Spinal cord (tissue), 10 donors: ENCODE measurements at places on chromosomes 1 and 21.

- DNase-seq = peak; percentile 62
Measured at GRCh38 chr1:15848143-15848928, 829 bp downstream of the SPEN start.

- DNase-seq = peak; percentile 44
Measured at GRCh38 chr1:154773551-154773950, 96.5 kb downstream of the KCNN3 start.

- no peak for DNase-seq
Measured at GRCh38 chr1:5727871-5728643, 264.2 kb downstream of the NPHP4 start.

GRCh38 chr1:194644528-194644927, 1458.1 kb upstream of the B3GALT2 start:
- DNase-seq = no peak

GRCh38 chr1:20479840-20480239, 6.2 kb downstream of the CAMK2N1 start:
- no peak for DNase-seq

DNA sequence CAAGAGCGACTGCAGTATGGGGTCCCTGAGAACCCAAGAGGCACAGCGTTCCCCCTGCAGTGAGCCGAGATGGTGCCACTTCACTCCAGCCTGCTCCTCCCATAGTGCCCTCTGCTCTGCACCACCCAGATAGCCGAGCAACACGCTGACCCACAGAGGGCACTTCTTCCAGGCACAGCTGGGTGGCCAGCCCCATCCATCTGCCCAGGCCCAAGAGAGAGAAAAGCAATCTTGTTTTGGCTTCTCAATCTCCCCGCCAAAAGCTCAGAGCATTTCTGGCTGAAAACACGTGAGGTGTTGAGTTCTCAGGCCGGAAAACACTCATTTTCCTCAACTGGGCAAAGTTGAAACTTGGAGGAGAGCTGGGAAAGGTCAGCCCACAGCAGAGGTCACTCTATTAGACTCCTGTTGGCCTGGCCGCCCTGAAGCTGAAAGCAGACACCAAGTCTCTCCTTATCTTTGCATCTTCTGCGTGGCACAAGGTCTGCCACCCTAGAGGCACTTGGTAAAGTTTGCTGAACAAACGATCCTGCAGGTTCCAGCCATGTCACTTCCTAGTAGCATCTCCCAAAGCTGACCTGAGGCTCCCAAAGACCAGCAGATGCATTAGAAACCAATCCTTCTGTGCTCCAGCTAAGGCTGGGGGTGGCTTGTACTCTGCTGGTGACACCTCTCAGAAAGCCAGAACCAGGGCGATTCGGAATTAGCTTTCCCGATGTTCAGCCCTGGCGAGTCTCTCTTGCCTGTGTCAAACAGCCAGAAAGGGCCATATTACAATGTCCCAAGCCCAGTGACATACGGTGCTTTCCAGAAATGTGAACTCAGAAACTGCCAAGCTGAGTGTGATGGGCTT, 10.9 kb downstream of the CAPN9 start:
- no peak for DNase-seq

DNA sequence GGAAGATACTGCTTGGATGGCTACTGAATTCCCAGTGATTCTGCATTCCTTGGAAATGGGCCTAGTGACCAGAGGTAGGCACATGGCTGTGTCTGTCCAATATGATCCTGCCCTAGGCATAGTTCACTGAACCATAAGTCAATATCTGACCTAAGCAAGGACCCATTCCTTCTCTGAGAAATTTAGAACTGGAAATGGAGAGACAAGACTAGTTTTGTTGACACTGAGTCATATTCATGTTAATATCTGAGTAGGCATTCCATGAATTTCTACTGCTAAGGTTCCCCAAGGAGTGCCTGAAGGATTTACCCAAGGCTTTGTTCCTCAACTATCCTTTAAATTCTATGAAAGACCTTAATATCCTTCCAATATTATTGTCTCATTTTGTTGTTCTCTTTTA, 329.8 kb upstream of the BEND5 start:
- no peak for DNase-seq

GRCh38 chr1:34684266-34684665, 70.6 kb upstream of the GJB5 start:
- peak; percentile 45 for DNase-seq

- DNase-seq = no peak
Measured at GRCh38 chr1:157233131-157233530, 94.9 kb upstream of the ETV3 start.

GRCh38 chr1:63859480-63860275, 85.9 kb downstream of the ROR1 start:
- DNase-seq = no peak

GRCh38 chr1:36124404-36125128, 456 bp downstream of the COL8A2 start:
- DNase-seq = no peak

DNA sequence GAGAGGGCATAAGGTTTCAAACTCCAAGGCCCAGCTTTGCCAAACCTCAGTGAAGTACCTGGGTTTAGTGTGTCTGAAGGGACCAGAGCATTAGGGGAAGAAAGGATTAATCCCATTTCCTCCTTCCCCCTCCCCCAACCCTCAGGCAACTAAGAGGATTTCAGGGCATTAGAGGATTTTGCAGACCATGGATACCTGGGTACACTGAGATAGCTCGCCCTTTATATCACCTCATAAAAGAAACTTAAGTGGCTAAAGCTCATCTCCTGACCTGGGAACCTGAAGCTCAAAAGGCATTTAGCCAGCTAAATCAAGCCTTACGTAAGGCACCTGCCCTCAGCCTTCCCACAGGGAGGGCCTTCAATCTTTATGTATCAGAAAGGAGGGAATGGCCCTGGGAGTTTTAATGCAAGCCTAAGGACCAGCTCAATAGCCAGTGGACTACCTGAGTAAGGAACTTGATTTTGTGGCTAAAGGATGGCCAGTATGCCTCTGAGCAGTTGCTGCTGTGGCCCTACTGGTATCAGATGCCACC, 26.4 kb upstream of the SMYD3 start:
- DNase-seq = no peak

DNA sequence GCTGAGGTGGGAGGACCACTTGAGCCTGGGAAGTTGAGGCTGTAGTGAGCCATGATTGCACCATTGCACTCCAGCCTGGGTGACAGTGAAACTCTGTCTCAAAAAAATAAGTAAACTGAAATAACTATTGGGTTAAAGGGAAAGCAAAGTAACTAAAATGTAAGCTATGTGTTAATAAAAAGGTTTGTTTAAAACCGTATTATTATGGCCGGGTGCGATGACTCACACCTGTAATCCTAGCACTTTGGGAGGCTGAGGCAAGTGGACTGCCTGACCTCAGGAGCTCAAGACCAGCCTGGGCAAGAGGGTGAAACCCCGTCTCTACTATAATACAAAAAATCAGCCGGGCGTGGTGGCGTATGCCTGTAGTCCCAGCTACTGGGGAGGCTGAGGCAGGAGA, 27.0 kb downstream of the NVL start:
- no peak for DNase-seq

DNA sequence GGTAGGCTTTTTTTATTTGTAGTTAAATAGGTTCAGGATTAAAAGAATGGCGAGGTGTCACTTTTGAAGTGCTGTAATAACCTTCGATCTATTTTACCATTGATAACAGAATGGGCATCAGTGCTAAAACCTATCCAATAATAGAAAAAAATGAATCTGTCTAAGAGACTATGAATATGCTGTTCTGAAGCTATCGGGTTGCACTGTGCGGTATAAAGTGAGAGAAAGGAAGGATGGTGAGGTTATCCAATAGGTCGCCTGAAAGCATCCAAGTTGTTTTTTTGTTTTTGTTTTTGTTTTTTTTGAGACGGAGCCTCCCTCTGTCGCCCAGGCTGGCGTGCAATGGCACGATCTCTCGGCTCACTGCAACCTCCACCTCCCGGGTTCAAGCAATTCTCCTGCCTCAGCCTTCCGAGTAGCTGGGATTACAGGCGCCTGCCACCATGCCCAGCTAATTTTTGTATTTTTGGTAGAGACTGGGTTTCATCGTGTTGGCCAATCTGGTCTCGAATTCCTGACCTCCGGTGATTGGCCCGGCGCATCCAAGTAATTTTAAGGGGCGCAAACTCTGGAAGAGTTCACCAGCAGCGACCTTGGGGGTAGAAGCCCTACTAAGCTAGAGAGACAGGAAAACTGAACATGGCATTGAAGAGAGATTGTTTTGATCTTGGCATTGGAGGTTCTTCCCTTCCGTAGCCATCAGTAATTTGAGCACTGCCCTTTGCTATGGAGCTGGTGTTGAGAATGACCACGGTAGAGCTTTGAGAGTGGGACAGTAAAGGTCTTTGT, 8.7 kb upstream of the MDM4 start:
- no peak for DNase-seq

- DNase-seq = no peak
Measured at GRCh38 chr1:94143809-94144176, 22.8 kb upstream of the ABCA4 start.

DNA sequence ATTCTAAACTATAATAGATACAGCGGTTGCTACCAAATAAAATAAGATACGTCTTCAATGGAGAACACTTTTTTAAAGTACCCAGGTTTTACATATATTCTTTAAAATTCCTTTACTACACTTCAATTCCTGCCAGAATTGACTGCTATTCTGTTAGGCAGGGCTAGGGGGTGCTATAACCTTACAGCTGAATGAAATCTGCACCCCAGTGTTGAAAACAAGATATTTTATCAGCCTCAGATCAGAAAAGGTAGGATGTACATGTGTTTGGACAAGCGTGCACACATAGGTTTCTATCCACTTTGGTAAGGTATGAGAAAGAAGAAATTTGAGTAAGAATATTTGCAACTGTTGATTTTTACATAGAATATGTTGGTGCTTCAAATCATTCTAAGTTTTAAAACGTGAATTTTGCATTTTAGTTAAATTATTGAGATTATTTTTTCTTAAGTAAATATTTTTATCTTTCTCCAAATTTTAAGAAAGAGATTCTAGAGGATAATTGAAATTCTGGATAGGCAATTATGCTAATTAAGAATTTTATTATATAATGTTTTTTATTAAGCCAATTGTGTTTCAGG, 490.8 kb upstream of the ADGRL4 start:
- no peak for DNase-seq

DNA sequence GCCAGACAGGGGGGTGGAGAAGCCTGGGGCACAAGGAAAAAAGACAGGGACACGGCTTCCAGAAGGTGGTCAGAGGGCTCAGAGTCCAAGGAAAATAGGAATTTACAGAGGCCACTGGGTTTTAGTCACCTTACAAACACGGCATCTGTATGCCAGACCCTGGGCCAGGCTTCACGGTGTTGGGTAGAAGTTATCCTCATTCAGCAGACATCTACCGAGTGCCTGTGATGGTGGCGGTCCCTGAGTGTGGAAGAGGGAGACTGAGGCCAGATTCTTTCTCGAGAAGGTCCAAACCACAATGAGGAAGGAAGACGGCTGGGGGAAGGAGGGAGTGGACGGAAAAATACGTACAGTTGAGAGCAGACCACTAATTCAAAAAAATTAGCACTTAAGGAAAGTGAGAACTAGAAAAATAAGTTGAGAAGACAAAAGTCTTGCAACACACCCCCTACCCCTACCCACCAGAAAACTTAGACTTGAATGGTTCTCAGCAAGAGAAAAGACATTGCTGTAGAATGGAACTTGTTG, 864 bp upstream of the BTG2 start:
- DNase-seq = no peak

DNA sequence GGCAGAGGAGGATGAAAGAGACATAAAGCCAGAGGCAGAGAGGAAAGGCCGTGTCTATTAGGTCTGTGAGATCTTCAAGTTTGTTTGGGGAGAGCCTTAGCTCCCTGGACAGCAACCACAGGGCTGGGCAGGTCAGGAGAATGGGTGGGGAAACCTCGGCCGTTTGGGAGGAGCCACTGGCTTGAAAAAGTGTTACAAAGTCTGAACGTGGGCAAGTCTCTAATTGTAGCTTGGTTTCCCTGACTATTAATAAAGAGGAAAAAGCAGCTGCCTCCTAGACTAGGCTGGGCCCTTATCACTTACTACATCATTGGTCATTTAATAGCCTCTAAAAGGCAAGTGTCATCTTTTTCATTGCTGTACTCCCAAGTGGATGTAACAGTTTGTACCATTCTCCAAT, at the start of gene CCDC17:
Gene CCDC17, minus strand, starts transcription at position 83 of the 400 bp plus-strand sequence. CDS start 145 bp downstream, outside the sequence.
- no peak for DNase-seq

DNA sequence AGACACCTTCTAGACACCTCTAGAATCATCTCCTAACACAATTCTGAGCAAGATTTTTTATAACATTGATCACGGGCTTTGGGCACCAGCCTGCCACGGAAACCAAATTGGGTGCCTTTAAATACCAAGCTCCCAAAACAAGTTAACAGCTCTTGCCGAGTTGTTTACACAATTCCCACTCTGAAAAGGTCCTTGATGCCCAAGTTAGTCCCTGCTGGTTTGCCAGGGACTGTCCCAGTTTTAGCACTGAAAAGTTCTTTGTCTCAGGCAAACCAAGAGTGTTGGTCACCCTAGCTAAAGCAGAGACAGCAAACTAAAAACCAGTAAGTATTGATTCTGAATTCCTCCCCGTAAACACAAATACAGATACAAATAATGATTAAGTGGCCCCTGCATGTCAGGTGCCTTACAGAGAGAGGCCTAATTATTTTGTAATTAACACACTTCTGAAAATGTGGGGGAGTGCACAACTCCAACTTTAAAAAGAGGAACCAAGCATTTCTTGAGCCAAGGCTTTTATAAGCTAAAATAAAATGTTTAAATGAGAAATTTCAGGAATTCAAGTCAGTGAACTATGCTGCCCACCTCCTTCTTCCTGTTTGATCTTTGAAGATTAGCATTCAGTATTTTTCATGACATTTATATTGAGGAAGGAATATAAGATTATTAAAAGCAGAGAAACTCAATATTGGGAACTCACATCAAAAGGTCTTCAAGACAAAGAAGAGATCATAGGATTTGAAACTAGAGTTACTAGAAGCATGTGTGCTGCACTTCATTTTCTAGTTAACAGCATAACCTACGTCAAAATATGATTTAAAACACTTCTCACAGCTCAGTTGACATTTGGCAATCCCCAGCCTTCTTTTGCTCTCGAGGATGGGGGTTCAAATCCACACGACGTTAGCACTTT, 9.0 kb upstream of the UBE2U start:
- no peak for DNase-seq

DNA sequence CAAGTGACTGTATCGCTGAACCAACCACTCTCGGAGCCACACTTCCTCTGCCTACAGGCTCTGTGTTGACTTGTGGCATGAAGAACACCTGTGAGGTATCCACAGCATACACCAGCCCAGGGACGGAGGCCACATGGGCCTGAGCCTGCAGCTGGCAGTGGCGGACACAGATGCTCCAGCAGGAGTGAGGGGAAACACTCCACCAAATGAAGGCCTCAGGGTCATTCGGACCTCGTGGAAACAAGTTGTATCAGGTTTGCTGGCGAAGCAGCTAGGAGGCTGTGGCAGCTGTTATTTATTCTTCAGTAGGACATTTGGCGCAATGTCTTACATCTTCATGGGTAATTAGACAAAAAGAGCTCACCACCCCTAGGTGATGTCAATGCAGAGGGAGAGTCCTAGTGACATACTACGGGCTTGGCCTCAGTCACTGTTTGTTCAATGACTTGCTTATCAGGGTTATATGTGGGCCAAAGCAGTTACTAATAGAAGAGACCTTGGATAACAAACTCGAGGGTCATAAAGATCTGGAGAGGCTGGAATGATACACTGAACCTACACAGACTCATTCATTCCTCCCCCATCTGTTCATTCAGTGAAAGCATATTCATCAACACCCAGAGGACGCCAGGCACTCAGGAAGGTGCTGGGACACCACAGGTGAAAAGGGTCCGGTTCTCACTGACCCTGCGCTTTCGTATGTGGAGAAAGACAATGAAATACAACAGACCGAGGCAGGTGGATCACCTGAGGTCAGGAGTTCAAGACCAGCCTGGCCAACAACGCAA, 11.6 kb upstream of the ETS2 start:
- DNase-seq = no peak

- no peak for DNase-seq
Measured at GRCh38 chr21:25485914-25486313, 121.4 kb downstream of the MRPL39 start.
